ENCODE measurements at places on chromosomes 3 and 15. TPM values are rescaled to one million over a fixed set of nuclear protein-coding genes. Genes with fewer than 3 reads are reported as not detected.

Gene EXD1
- not detected for total RNA-seq

Gene FGF12
- total RNA-seq, result 325 TPM

Gene KLF15
- total RNA-seq, result 44.6 TPM

- no peak for DNase-seq
Measured at GRCh38 chr3:75248974-75249373, 415.2 kb upstream of the FRG2C start.

- DNase-seq, result no peak
Measured at GRCh38 chr3:4730719-4731118, 237.6 kb downstream of the ITPR1 start.

DNA sequence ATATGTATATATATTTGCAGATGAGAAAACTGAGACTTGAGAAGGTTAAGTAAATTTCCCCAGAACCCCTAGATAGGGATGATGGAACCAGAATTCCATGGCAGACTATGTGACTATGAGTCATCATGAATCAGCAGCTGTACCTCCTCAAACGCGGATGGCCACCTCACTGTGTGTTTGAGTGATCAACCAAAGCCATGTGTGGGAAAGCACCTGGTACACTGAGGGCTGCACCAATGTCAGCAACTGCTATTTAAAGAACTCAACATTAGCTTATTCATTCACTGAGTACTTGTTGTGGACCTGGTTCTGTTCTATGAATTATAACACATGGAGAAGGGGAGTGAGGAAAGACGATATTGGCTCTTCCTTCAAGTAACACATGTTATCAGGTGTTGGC is 377.0 kb downstream of the GAP43 start:
- no peak for DNase-seq

DNA sequence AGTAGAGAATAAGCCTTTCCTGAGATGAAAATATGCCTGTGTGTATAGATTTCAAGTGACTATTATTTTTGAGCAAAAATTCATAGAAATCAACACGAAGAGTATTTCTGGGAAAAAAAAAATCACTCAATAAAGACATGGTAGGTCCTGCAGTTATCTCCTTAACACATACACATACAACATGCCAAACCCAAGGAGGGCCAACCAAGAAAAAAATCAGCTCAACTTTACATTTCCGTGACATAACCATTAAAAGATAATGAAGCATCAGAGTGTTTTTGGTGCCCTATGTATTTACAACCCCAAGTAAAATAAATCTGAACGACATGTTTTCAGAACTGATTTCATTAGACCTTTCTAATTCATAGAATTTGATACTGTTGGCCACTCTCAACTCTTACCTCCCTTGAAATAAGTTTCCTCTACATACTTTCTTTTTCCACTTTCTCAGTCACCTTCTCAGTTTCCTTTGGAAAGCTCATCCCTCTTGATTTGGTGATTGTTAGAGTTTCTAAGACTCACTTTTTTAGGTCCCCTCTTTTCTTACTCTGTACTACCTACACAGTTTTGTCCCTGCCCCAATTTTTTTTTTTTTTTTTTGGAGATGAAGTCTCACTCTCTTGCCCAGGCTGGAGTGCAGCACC is 162.3 kb downstream of the TBL1XR1 start:
- DNase-seq, result no peak

GRCh38 chr3:179449636-179450035 is 1.6 kb downstream of the GNB4 start:
- DNase-seq, result no peak

DNA sequence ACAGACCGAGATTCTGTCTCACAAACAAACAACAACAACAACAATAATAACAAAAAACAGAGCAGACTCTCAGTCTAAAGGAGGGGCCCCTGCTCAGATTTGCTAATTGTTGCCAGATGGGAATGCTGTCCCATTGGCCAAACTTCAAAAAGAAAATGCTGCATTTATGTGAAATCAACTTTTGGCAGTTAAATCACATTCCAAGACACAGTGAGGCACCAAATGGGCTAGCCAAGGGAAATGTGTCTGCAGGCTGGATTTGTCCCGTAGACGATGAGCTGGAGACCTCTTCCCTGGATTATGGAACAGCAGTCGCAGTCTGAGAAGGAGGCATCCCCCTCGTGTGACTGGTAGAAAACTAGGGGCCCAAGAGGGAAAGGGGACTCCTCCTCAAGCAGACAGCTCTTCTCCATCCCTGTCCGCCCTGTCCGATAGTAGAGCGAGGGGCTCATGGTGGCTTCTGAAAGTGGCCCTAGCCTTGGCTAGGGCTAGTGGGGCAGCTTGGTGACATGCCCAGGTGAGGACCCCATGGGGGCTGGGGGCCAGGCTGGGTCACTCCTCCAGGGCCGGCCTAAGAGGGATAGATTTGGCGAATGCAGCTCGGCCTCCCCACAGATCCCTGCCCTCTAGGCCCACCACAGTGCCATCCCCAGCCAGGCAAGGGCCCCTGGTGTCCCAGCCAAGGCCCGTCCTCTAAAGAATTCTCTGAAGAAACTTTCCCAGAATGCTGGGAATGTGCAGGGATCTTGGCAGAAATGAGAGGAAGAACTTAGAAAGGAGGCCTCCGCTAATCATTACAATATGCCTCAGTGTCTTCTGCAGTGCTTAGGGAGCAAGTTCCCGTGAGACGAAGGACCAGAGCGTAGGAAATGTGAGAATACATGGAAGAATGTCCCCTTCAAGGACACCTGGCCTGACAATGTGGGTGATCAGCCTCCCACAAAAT is 2.0 kb downstream of the SLC22A14 start:
- no peak for DNase-seq

All from left ventricle myocardium inferior (tissue), 1 donor.